CD4-positive, alpha-beta T cell (primary cell): ENCODE measurements at places on chromosomes 7 and 10.

GRCh38 chr7:157574120-157574825 is 237.5 kb downstream of the DNAJB6 start:
- DNase-seq = no peak

- no peak for DNase-seq
Measured at GRCh38 chr7:121376979-121377378, 19.1 kb downstream of the FAM3C start.

GRCh38 chr7:83001362-83002040 is 161.2 kb downstream of the PCLO start:
- no peak for DNase-seq

DNA sequence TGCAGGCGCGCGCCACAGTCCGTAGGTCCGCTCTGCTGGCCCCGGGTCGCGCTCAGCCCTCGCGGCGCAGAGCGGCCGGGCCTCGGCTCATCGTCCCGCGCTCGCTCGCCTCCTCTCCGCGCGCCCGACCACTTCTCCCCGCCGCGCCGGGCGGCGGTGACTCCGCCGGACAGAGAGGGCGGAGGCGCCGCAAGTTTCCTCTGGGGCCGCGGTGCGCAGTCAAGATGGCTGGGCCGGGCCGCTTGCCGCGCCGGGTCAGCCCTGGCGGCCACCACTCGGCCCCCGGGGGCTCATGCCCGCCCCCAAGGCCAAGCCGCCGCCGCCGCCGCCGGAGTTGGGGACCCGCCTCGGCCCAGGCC is 441 bp downstream of the FZD8 start:
- DNase-seq = no peak

- DNase-seq = no peak
Measured at GRCh38 chr10:64286533-64286932, 765.3 kb downstream of the REEP3 start.

DNA sequence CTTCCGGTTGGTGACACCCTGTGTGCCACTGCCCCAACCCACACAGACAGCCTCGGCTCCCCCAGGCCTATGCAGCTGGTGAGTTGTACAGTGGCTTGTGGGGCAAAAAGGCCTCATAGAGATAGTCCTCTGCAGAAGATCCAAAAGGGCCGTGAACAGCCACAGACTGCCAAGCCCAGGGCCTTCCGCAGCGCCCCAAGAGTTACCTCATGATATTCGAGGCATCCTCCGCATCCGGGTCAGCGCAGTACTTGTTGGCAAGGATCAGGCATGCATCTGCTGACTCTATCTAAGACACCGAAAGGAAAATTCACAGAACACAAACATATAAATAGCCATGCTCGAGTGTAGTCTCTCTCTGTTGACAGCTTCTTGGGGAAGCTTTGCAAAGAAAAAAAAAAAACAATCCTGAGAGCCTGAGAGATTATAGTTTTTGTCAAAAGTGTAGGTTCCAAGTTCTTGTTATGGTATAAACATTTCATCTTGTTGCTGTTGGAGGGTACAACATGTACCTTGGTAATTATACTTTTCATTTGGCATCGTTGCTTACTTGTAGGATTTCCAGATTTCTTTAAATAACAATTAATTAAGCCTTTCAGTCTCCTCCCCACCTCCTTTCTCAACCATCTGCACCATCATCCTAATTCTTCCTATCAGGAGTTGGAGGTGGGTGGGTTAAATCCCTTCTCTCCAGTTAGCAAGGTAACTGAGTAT is 553.0 kb downstream of the KCNMA1 start:
- no peak for DNase-seq
